ENCODE measurements at places on chromosomes 16 and 17. TPM values are rescaled to one million over a fixed set of nuclear protein-coding genes. Genes with fewer than 3 reads are reported as not detected.

Gene TP53TG3C
- not detected for total RNA-seq

Gene RAB37
- 0.65 TPM for total RNA-seq

Gene SEPHS2
- 11.2 TPM for total RNA-seq

Gene C17orf78
- total RNA-seq, result not detected

Gene KRTAP9-8
- total RNA-seq, result not detected

Gene CAVIN1
- total RNA-seq, result 719 TPM

Gene KCNH6
- 0.06 TPM for total RNA-seq

Gene SAP30BP
- total RNA-seq, result 68.3 TPM

Gene KRTAP2-1
- total RNA-seq, result not detected

Gene ZNF287
- total RNA-seq, result 3.1 TPM

Gene HAPSTR1
- total RNA-seq, result 39.3 TPM

Gene NDUFAF8
- total RNA-seq, result 36.9 TPM

Gene SPATA33
- total RNA-seq, result 3.8 TPM

Gene NPIPB6
- not detected for total RNA-seq

Gene MYH1
- not detected for total RNA-seq

Gene GUCY2D
- total RNA-seq, result not detected

Gene E4F1
- total RNA-seq, result 35.9 TPM

Gene MAP3K3
- total RNA-seq, result 132 TPM

Gene CDH16
- total RNA-seq, result not detected

Gene ACACA
- 35.0 TPM for total RNA-seq
